ENCODE measurements at places on chromosomes 6 and 20. TPM values are rescaled to one million over a fixed set of nuclear protein-coding genes. Genes with fewer than 3 reads are reported as not detected.

The SNPH gene
- total RNA-seq, result 2.7 TPM

The ADTRP gene
- total RNA-seq, result not detected

The HDGFL1 gene
- not detected for total RNA-seq

The IRF4 gene
- not detected for total RNA-seq

The CYP39A1 gene
- total RNA-seq, result 10.3 TPM

The FGD2 gene
- not detected for total RNA-seq

DNA sequence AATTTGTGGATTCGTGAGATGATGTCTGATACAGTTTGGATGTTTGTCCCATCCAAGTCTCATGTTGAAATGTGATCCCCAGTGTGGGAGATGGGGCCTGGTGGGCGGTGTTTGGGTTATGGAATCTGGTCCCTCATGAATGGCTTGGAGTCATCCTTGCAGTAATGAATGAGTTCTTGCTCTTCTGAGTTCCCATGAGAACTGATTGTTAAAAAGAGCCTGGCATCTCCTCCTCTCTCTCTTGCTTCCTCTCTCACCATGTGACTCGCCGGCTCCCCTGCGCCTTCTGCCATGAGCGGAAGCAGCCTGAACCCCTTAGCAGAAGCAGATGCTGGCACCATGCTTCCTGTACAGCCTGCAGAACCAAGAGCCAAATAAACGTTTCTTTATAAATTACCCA, 30.5 kb upstream of the RPP40 start:
- no peak overlapping the region for H3K4me3 ChIP-seq
- H3K4me1 ChIP-seq, result peaks cover 13% of the 10 kb centered on the region
- DNase-seq, result no peak
- H3K27ac ChIP-seq, result no peak overlapping the region

- no peak for DNase-seq
- H3K36me3 ChIP-seq, result no peaks in the 10 kb centered on the region
- peaks cover 11% of the 10 kb centered on the region for H3K4me1 ChIP-seq
- no peak overlapping the region for H3K27ac ChIP-seq
- H3K27me3 ChIP-seq, result no peaks in the 10 kb centered on the region
Observed at GRCh38 chr6:88013554-88013953, 34.1 kb upstream of the SPACA1 start.
